ENCODE measurements at places on chromosomes 1 and 21.

DNA sequence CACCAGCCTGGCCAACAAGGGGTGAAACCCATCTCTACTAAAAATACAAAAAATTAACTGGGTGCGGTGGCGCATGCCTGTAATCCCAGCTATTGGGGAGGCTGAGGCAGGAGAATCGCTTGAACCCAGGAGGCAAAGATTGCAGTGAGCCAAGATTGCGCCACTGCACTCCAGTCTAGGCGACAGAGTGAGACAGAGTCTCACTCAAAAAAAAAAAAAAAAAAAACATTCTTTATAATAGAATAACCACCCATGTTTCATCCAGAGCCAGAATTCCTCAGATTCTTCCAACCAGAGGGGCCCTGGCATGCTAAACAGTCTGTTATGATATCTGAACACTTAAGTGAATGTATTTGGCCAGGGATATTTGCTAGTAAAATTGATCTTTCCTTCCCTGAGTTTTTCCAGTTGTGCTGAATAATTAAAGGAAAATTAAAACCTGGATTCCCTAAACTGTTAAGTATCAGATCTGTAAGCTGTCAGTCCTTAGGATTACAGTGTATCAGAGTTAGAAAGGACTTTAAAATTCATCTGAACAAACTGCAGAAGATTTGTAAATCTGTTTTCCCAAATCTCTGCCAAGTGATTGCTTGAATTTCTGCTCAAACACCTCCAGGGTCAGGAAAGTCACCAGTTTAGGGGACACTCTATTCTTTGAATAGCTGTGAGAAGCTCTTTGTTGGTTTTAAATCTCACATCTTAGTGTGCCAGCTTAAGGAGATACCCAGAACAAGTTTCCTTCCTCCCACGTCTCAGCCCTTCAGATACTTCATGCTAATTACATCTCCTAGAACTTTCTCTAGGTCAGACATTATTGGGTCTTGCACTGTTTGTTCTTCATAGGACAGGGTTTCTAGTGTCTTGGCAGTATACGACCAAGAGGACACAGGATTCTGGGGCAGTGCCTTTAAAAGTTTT lies 84.6 kb upstream of the BMP8A start:
- peak; percentile 84 for DNase-seq

GRCh38 chr1:212583643-212584042 lies 24.9 kb upstream of the ATF3 start:
- DNase-seq: no peak

GRCh38 chr1:181969902-181970301 lies 91.6 kb downstream of the ZNF648 start:
- no peak for DNase-seq

DNA sequence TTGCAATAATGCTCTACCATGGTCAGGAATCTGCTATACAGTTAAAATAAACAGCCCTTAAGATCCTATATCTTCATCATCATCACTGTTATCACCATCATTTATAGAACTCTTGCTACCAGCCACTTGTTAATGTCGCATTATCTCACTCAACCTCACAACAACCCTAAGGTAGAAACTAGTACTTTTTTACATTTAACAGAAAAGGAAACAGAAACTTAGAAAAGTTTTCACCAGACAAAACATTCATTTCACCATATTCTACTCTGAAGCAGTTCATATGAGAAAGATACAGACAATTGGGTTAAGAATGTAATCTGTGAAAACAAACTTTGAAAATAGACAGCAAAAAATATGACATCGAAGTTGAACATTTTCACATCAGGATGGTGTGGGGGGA lies 262.6 kb downstream of the ATG4C start:
- DNase-seq: no peak

DNA sequence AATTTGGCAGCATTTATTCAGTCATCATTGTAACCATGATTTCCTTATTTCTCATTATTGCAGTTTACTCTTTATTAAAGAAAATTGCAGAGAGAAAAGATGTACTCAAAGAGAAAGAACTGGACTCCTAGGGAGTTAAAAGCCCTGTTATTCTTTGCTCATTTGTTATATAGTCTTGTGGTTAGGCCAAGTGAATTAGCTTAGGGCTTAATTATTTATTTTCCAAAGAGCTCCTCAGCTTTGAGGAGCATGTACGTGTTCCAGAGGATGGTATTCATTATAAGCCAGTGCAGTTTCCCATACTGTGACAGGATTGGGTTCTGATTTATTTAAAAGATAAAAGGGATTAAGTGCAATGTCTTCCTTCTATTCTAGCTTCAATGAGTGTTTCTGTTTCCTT lies 86.4 kb downstream of the GPR161 start:
- DNase-seq: no peak

DNA sequence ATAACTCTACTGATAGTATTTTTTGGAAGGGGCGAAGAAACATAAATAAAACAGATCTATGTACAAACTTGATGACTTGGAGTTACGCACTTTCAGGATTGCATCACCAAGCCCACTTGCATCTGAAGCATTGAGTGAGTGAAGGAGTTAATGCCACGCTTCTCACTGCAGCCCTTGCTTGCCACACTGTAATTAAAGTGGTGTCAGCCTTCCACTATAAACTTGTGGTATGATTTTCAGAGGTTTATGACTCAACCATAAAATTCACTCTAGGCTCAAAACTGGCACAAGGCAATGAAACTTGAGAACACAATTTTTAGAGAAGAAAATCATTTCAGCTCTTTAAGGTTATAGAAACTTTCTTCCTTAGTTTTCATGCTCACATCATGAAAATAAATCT lies 93.9 kb upstream of the PRMT6 start:
- no peak for DNase-seq

DNA sequence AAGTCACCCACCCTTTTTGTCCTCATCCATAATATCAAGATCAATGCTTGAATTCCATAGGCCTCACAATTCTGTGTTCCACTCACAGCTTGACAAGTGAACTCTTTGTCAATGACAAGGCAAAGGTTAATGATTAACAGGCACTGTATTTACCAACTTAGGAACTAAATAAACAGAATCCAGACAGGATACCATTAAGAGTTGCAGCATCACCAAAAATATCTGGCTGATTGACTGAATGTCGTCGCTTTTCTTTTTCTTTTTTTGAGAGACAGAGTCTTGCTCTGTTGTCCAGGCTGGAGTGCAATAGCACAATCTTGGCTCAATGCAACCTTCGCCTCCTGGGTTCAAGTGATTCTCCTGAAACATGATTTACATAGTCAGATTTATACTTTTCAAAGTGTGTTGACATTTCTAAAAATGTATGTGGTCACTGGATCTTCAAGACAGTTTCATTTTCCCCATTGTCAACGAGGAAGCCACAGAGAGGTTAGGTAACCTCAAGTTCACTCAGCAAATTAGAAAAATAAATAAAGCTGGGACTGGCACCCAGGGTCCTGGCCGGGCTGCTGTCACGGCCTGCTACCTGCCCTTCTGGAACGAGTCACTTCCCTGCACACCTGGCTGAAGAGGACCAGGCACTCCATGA lies 81.0 kb downstream of the PDE9A start:
- DNase-seq: no peak

GRCh38 chr1:51236531-51237350 lies 668 bp downstream of the RNF11 start:
- DNase-seq: peak; percentile 45

GRCh38 chr1:110879758-110880606 lies 7.0 kb downstream of the CD53 start:
- no peak for DNase-seq

DNA sequence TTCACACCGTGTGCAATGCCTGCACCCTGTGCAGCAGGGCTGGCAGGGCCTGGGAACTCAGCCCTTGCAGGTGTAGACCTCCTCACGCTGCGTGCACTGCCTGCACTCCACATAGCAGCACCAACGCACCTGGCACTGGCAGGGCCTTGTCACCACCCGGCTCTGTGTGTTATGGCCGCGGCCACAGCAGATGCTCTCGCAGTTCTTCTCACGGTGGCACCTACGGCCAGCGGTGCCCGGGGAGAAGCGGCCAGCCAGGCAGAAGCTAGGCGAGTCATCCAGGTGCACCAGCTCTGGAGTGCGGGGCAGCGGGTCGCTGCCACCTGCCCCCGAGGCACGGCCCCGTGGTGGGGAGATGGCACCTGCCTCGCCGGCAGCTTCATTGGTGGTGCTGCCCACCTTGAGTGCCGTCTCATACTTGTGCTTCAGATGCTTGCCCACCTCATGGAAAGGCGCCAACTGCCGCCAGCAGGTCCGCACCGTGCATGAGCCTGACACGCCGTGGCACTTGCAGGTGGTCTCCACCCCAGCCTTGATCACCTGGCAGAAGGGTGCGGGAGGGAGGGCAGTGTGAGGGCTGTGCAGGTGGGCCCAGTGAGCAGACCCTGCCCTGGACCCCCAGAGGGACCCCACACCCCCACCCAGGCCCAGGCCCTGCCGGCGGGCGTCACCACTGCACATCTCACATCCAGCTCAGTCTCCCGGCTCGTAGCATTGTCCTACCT lies 26.1 kb downstream of the WNT9A start:
- DNase-seq: no peak

- DNase-seq: peak; percentile 42
Measured at GRCh38 chr1:21099034-21099868, 77.4 kb downstream of the EIF4G3 start.

GRCh38 chr1:207335695-207336363 lies 14.4 kb downstream of the CD55 start:
- peak; percentile 15 for DNase-seq

DNA sequence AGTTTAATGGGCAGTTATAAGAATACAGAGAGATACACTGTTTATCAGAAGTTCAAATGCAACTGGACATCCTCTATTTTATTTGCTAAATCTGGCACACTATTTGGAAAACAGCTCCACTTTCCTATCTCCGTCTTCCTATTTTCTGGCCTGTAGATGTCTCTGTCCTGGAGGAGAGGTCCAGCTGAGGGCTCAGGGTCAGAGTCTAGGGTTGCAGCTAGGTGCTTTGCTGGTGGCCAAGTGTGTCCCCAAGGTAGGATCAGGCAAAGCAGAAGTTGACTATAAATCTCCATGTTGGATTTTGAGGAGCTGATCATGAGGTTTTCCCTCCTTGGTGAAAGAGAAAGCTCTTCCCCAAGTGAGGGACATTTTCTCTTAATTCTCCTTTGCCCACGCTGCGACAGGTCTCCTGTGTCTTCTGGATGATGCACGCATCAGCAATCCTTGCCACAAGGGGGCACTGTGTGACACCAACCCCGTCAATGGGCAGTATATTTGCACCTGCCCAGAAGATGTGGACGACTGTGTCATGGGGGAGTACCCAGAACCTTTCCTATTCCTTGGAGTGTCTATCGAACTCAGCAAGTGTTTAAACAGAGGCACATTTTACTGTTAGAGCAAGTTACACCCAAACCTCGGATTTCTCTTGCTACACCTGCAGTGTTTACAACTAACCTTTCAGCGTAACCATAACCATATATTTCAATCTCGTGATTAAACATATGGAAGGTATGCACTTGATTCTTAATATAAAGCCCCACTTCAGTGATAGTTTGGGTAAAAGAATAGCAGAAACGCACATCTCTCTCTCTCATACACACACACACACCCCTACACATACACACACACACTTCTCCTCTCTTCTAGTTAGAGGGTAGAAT lies 10.2 kb downstream of the ADAM30 start:
- peak; percentile 56 for DNase-seq

- DNase-seq: no peak
Measured at GRCh38 chr1:151407304-151407703, 7.9 kb downstream of the PSMB4 start.

DNA sequence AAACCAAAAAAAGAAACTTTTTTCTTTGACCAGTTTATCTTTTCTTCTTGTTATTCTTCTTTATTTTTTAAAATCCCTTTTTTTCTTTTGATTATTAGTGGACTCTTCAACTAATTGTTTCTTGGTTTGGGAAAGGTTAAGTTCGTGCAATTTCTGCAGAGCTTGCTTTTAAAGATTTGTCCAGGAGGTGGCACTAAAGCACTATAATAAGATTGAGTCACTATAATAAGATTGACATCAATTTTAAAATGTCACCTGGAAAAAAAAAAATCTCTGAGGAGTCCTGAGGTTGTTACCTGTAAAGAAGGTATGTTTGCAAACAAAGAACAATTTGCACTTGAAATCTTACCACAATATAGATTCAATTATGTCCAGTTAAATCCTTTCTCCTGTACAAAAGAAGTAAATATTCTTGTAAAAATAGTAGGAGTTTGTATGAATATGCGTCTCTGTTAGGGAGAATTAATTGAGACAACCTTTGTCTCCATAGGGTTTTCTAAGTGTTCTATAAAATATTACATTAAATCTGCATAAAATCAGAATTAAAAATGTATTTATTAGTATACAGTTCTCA lies 166.7 kb downstream of the ADGRL4 start:
- peak; percentile 48 for DNase-seq

DNA sequence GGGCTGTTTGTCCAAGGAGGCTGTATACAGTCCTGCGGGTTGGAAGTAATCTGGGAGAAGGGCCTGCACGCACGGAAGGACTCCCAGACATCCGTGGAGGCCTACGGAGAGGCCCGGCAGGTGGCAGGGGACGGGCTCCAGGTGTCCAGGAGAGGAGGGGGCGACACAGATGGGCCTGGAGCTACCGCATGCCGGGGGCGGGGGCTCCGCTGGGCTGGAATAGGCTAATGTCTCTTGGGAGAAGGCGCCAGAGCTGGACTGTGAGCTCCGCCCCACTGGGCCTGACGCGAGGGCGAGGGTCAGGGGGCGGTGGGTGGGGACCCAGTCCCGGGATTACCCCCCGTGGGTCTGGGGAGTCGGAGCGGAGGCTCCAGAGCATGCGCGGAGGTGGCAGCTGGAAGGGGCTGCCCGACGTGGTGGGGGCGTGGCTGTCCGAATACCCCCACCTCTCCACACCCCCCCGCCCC lies 659 bp downstream of the AGO1 start:
- DNase-seq: peak; percentile 49

DNA sequence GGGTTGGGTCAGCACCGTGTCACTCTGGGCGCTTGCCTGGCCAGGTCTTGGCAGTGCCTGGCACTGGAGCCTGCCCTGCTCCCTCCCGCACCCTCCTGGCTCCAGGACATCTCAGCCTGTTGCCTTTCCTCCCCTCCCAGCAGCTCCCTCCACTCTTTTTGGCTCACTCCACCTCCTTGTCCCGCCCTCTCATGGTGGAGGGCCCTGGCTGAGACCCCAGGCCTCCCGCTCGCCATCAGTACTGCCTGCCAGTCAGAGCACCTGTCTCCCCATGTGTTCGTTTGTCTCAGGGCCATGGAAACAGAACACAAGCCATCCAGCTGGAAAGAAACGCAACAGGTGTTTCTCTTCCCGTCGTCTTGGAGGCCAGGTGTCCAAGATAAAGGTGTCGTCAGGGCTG lies 61.0 kb downstream of the B3GALT5 start:
- no peak for DNase-seq

- no peak for DNase-seq
Measured at GRCh38 chr1:44549510-44549909, 124.8 kb downstream of the TMEM53 start.
